ENCODE measurements at places on chromosomes 11 and 22.

- no peak for DNase-seq
Measured at GRCh38 chr11:30984442-30984816, 385.1 kb downstream of the DCDC1 start.

- DNase-seq = peak; percentile 38
Measured at GRCh38 chr22:33781411-33781810, 138.9 kb downstream of the LARGE1 start.

GRCh38 chr22:38455530-38456271 lies 702 bp upstream of the KCNJ4 start:
- DNase-seq = no peak

GRCh38 chr11:8018484-8019313 lies 31.6 kb downstream of the EIF3F start:
- no peak for DNase-seq

- no peak for DNase-seq
Measured at GRCh38 chr11:125370561-125371389, 125.3 kb downstream of the FEZ1 start.

DNA sequence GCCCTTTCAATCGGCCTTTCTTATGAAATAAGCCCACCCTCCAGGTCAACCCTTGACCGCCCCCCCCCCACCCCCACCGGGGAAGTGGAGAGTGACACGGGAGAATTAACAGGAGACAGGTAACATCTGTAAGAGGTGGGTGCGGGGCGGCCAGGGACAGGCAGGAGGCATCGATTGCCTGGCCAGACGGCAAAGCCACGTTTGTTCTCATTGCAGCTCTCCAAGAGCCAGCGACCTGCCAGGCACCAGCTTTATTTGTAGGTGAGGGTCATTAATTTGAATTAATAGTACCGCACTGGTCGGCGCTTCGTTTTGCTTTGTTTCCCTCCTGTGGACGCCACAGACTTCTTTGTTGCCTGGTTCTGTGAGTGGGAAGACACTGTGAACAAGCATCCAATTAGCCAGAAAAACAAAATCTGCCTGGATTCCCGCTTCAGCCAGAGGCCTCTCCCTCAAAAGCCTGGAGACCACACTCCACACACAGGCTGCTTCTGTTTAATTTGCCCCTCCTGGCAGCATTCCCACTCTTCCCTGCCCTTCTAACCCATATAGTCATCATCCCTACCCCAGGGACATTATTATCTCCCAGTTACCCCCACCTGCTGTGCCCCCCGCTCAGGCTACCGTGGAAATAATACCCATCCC lies 104.5 kb upstream of the OPCML start:
- no peak for DNase-seq

DNA sequence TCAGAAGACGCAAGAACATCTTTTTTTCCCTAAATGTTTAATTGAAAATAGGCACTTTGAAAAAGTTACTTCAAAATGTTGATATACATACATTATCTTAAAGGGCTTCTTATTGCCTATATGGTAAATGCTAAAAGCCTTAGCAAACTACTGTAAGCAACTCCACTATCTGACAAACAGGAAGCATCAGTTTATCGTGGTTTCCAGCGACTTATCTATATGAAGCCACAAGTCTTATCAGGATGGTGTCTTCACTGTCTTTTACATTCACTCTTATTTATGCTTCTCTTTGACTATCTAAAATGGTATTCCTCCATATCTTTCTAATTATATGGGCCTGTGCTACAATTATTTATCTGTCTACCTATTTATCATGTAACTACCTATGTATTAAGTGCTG lies 2091.9 kb downstream of the LRRC4C start:
- no peak for DNase-seq

- DNase-seq = no peak
Measured at GRCh38 chr11:66858186-66858938, 1.5 kb downstream of the LRFN4 start.

DNA sequence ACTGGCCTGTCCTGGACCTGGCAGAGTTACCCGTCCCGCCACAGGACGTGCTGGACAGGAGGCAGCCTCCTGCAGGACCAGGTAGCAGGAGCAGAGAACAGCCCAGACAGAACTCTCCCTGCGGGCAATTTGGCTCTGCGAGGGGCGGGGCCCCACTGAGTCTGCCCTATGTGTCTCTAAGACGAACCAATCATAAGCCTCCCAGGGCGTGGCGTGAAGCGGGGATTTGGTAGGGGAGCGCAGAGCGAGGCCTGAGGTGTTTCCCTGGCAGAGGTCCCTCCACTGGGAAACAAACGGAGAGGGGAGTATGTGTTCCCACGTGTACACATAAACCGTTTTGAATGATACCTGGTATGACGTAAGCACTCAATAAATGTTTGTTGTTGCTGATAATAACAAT lies 7.4 kb downstream of the CD82 start:
- no peak for DNase-seq

DNA sequence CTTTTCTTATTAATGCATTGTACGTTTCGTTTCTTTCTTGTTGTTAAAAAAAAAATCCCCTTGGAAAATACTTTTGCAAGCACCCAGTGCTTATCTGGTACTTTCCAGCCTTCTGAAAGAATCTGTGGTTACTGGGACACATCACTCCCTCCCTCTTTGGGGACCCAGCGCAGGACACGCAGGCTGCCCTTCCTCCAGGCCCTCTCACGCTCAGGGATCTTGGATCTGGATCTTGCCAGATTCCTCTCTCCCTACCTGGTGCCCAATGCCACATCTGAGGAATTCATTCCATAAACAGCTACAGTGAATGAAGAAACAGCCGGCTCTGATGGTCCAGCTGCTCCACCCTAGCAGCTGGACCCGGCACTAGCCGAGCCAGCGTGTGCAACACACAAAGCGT lies 55.7 kb downstream of the PHF21B start:
- DNase-seq = no peak

DNA sequence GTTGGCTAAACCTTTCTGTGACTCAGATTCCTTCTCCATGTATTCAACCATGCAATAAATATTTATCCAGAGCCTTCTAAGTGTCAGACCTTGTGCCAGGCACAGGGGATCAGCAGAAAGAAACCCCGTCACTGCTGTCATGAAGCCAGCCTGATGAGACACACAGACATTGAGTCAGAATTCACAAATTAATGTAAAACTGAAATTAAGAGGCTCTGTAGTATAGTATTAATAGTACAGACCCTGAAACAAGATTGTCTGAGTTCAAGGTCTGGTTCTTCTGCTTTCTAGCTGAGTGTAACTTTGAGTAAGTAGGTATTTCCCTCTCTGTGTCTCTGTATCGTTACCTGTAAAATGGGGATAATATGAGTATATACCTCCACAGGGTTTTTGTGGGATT lies 46.9 kb downstream of the ME3 start:
- no peak for DNase-seq

DNA sequence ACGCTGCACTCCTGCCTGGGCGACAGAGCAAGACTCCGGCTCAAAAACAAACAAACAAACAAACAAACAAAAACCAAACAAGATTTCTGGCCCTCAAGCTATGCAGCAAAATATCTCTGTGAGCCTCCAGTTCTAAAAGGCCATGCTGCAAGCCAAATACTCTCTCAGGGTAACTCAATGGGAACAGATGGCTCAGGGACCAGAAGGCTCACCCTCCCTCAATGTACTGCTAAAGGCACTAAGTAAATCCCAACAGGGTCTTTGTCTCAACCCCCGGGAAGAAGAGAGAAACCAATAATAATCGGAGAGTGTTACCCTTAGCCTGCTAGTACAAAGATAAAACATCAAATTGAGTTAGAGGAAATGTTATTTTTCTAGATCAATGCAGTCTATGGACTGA lies 119.7 kb upstream of the ZC3H12C start:
- DNase-seq = no peak

GRCh38 chr11:95985174-95985808 lies 61.4 kb upstream of the MTMR2 start:
- no peak for DNase-seq

GRCh38 chr11:10323793-10324170 lies 18.9 kb downstream of the ADM start:
- no peak for DNase-seq

GRCh38 chr11:9053316-9054035 lies 37.9 kb downstream of the SCUBE2 start:
- peak; percentile 37 for DNase-seq

DNA sequence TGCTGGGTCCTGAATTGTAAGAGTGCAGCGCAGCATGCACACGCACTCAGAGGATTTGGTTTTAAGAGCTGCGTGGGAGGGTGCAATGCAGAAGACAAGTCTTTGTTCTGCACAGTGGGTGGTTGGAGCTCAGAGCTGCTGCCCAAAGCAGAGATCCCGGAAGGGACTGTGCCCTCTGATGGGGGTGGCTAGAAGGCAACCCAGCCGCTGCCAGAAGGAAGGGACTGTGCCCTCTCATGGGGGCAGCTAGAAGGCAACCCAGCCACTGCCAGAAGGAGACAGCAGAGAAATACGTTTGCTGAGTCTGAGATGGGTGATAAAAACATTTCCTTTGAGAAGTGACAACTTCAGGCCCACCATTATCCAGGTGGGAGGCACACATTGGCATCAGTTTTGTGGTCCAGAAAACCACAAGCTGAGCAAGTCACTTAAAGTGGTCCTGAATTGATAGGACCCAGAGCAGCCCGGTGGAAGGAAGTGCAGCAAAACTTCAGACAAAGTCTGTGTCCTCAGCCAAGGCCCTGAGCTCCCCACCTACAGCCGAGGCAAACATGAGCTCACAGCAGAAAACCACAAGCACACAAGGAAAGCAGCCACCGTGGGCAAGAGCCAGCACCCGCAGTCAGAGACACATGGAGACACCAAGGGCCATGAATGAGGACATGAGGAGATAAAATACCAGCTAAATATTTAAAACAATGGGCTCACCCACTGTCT lies 4.3 kb downstream of the KRTAP5-6 start:
- no peak for DNase-seq

- DNase-seq = no peak
Measured at GRCh38 chr22:48644108-48644507, 1183.6 kb downstream of the BRD1 start.

- no peak for DNase-seq
Measured at GRCh38 chr11:84922212-84922805, 704.8 kb downstream of the DLG2 start.

DNA sequence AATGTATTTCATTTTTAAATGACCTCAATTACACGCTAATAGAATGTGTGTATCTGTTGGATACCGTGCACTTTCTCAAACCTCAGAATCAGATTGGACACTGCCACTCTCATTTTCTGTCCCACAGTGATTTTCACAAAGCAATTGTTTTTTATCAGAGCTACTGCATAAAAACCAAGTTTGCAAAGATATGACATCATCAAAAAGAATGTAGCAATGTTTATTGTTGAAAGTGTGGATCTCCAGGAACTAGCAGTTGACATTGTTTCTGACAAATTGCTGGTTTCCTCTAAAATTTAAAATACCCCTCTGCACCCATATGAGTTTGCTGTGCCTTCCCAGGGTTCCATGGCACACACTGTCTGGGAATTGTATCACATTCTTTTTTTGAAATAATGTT lies 362.7 kb upstream of the DDI1 start:
- no peak for DNase-seq

DNA sequence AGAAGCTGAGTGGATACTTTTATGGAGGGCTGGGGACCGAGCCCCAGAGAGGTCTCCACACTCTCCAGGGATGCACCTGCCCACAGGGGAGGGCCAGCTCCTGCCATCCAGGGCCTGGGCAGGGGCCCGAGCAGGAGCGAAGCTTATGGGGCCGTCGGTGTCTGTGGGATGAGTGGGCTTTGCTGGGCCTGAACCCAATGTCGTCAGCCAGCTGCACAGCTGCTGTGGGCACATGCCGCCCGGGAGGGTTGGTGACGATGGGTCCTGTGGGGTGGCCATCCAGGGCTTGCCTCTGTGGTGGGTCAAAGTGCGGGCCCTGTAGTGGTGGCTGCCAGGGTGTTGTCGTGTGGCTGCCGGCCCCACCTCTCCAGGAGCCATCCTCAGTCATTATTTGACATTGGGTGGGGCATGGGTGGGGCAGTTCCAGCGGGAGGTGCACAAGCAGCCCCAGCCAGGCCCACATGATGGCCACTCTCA lies 447.1 kb downstream of the TBC1D22A start:
- DNase-seq = no peak

GRCh38 chr11:45917286-45917622 lies 423 bp downstream of the PEX16 start:
- DNase-seq = no peak

- no peak for DNase-seq
Measured at GRCh38 chr22:26555478-26555877, 34.5 kb downstream of the TPST2 start.

DNA sequence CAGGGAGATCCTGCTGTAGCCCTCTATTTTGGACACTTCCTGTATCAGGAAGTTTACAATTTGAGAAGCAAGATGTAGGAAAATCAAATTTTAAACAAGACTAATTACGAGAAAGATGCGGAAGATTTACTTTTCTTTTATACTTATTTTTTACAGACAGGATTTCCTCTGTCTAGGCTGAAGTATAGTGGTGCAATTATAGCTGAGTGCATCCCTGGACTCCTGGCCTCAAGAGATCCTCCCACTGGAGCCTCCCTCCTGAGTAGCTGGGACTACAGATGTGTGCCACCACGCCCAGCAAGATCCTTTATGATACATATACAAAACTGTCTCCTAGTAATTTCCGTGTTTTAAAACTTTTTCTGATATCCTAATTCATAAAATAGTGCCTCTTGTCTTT lies 17.2 kb upstream of the CARD18 start:
- no peak for DNase-seq

DNA sequence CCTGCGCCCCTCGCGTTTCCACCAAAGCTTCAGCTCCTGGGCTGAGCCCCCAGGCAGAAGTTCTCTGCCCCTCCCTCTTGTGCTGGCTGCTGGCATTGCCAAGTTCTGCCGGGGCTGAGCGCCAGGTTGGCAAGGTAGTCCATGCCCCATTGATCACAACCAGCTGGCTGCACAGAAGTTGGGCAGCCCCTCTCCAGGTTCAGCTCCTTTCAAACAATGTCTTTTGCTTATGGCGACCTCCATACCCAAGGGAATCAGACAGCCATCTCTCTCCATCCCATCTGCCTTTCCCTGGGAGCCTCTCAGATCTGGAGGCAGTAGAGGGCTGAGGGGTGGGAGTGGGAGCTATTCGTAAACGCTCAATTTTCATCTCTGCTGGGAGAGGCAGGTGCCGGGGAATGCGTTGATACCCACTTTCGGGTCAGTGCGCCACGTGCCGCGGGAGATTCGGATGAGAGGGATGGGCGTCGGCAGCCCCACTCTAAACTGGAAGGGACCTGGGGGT lies 1.5 kb downstream of the ADAMTS8 start:
- DNase-seq = no peak

DNA sequence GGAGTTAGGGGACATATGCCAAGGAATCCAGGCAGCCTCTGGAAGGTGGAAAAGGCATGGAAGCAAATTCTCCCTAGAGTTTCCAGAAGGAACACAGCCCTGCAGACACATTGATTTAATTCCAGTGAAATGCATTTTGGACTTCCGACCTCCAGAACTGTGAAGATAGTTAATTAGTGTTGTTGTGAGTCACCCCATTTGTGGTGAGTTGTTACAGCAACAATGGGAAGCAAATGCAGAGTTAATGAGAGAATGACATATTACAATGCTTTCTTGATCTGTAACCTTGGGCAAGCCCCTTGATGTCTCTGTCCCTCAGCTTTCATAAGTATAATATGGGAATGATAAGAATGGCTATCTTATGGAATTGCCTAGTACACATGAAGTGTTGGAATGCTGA lies 178.7 kb downstream of the KIRREL3 start:
- DNase-seq = no peak

GRCh38 chr11:65530157-65530496 lies 5.2 kb downstream of the SCYL1 start:
- DNase-seq = no peak

GRCh38 chr11:125627236-125627910 lies 2.4 kb downstream of the CHEK1 start:
- DNase-seq = no peak

GRCh38 chr22:30286813-30287647 lies 2.3 kb downstream of the CASTOR1 start:
- DNase-seq = no peak
